ENCODE measurements at places on chromosomes 13 and 19.

- DNase-seq: no peak
Measured at GRCh38 chr19:1278074-1278473, 2.7 kb downstream of the FAM174C start.

GRCh38 chr19:16461630-16462051 lies 10.1 kb downstream of the EPS15L1 start:
- no peak for DNase-seq

DNA sequence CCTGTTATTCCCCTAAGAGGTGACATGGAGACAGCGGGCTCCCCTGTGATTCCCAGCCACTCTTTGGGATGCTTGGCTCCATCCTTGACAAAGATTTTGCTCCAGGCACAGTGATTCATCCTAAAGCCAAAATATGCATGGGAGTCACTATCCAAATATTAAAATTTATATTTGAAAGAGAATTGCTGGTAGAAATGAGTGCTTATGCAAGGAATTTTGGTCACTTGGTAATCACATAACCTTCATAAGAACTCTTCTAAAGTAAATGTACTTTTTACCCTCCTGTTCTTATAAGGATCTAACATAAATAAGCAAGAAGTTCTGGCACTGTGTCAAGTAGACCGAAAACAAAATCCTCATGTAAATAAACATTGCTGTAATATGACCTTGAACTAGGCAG lies 385.8 kb downstream of the ITGBL1 start:
- DNase-seq: no peak

GRCh38 chr19:5302396-5302795 lies 38.2 kb downstream of the PTPRS start:
- no peak for DNase-seq

DNA sequence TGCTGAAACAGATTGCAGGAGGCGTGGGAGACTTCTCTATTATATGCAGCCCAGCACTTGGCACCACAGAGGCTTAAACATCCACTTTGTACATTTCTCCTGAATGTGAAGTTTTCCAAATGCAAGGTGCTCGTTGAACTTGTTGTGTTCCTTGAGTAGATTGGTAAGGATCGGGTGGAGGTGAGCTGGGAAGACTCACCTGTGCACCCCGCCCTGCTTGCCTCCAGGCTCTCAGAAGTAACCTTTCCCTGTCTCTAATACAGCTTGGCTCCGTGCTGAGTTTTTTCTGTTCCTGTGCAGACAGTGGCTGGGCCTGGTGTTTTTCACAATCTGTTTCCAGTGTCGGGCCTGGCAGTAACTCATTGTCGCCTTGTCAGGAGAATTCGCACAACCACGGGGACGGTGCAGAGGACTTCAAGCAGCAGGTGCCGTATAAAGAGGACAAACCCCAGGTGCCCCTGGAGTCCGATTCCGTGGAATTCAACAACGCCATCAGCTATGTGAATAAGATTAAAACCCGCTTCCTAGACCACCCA lies 12.3 kb downstream of the SIN3B start:
- DNase-seq: no peak

- no peak for DNase-seq
Measured at GRCh38 chr13:109393045-109393444, 393.3 kb downstream of the IRS2 start.

DNA sequence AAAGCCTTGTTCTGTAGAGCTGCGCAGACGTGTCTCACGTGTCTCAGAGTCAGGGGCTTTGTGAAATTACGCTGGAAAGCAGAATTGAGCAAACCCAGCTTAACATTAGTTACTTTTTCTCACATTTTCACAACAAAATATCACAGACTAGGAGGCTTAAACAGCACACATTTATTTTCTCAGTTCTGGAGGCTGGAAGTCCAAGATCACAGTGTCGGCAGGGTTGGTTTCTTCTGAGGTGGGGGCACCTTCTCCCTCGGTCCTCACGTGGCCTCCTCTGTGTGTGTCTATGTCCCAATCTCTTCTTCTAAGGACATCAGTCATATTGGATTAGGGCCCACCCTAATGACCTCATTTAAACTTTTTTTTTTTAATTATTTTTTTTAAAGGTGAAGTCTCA lies 4.7 kb upstream of the EIF3G start:
- no peak for DNase-seq

- no peak for DNase-seq
Measured at GRCh38 chr13:33968520-33969507, 150.9 kb downstream of the RFC3 start.

GRCh38 chr19:6425732-6426620 lies 1.4 kb upstream of the KHSRP start:
- no peak for DNase-seq

DNA sequence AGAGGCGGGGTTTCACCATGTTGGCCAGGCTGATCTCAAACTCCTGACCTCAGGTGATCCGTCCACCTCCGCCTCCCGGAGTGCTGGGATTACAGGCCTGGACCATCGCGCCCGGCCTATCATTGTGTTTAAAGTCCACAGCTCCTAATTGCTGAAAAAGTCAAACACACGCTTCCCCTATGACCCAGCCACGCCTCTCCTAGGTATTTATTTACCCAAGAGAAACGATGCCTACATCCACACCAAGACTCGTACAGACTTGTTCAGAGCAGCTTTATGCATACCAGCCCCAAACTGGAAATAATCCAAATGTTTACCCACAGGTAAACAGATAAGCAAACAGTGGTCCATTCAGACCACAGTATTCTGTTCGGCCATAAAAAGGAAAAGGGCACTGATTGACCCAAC lies 15.1 kb downstream of the ZNRF4 start:
- DNase-seq: no peak

DNA sequence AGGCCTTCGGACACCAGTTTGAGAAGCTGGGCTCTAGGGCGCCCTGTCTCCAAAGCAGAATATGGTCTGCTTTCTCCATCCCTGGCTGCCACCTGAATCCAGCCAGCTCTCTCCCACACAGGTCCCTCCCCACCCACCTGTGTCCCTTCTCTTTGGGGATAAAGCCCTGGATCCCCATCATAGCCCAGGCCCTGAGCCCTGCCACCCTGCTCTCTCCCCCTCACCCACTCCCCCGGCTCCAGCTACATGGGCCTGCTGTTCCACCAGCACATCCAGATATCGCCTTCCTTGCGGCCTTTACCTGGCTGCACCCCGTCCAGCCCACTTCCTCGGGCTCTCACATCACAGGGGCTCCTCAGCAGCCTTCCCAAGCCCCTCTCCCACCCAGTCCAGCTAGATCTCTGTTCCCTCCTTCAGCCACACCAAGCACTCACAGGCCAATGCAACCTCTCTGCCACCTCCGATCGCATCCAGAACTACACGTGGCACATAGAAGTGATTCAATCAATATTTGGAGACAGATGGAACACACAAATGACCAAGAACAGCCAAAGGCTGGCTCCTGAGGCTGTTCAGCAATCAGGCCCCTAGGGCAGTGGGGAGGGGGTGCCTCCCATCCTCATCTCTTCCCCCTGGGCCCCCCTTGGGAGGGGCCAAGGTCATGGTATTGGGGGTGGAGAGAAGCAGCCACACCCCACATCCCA lies 7.6 kb downstream of the AKT2 start:
- DNase-seq: no peak

DNA sequence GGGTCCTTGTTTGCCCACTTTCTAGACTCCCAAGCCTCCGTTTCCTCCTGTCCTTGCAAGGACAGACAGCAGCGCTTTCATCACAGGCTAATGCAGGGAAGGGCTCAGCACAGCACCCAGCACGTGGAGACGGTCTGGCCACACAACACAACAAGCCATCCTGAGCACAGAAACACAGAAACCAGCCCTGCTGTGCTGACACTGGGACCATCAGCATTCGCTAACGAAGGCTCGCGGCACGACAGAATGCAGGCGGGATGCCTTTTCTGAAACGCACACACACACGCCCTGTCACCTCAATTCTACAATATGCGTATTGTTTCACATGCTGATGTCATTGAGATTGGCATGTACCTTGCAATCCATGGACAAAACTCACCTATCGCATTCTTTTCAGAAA lies 12.9 kb downstream of the AKT2 start:
- no peak for DNase-seq

All from activated CD8-positive, alpha-beta memory T cell treated with anti-CD3 and anti-CD28 coated beads for 1 hour (primary cell).